Activated CD4-positive, alpha-beta T cell treated with anti-CD3 and anti-CD28 coated beads for 48 hours (primary cell): ENCODE measurements at places on chromosomes 16 and 17.

DNA sequence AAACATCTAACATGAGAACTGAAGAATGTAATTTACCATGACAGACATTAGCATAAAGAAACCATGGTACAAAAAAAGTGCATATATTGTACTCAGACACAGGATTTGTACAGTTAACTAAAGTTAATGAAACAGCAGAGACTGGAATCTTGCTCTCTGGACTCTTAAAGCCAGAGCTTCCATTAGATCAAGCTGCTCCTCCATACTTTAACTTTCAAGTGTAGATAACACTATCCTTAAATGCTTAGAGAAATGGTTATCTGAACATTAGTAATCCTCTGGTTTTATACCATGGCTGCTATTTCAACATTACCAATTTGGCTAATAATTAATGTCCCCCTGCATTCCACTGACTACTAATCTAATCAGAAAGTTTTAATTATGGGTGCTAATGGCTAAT lies 3.1 kb downstream of the NUDT21 start:
- DNase-seq = no peak

DNA sequence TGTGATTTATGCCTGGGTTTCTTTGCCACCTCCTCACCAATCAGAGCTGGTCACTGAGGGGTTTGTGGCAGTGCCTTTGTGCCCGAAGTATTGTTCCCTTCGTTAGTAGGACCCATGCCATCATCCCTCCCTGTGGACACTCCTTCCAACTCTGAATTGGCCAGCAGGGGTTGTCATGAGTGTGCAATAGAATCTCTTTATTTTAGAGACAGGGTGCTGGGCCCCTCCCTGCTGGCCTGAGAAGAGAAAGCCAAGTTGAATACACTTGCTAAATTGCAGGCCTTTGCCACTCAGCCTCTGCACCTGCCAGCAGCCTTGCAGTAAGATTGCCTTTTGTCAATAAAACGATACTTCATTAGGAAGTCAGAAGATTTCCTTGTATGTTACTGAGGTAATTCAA lies 40.7 kb upstream of the SLC12A3 start:
- no peak for DNase-seq

GRCh38 chr16:9092282-9092977 lies 986 bp downstream of the HAPSTR1 start:
- DNase-seq = peak; percentile 59

- DNase-seq = no peak
These were observed 19.3 kb downstream of the HSF5 start for GRCh38 chr17:58468944-58469343.

- no peak for DNase-seq
These were observed 3.8 kb downstream of the SULT1A2 start for GRCh38 chr16:28592979-28593553.

- DNase-seq = no peak
These were observed at the start of gene CCL11 for GRCh38 chr17:34285286-34285792. Gene CCL11, plus strand, starts transcription at chr17:34285742. Its CDS starts 67 bp downstream, at chr17:34285809.

DNA sequence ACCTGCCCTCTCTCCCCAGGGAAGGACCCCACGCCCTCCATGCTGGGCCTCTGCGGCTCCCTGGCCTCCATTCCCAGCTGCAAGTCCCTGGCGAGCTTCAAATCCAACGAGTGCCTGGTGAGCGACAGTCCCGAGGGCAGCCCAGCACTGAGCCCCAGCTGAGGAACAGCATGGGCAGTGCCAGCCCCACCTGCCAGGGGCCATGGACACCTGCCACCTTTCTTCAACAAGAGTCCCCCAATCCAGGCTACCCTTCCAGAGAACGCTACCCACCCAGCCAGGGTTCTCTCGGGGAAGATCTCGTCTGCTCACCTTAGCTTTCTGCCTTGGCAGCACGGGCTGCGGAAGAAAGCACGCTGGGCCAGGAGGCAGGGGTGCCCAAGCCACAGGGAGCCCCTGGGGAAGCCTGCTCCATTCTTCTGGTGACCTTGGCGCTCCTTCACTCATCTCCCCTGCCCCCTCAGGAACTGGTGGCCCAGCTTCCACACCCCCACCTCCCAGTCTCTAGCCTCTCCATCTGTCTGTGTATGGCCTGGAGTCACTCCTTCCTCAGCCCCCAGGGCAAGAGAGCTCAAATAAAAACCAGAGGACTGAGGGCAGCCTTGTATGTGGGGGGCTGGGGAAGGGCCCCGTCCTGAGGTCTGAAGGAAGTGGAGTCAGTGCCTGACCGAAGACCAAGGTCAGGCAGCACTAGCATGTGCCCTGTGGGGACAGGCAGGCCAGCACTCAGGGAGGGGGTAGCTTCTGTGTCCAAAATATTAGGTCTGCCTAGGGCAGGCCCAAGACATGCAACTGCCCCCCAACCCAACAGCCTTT lies 6.3 kb downstream of the SLC25A39 start:
- no peak for DNase-seq

- no peak for DNase-seq
These were observed 43.1 kb downstream of the ARSG start for GRCh38 chr17:68334393-68334792.

GRCh38 chr16:60771138-60771537 lies 1265.1 kb downstream of the CDH8 start:
- no peak for DNase-seq

- no peak for DNase-seq
These were observed 5.6 kb upstream of the CXCL16 start for GRCh38 chr17:4744999-4745969.

GRCh38 chr17:50169121-50169764 lies 3.4 kb downstream of the SGCA start:
- DNase-seq = peak; percentile 64

GRCh38 chr16:25176136-25176535 lies 40.6 kb upstream of the AQP8 start:
- no peak for DNase-seq

GRCh38 chr17:50565402-50566350 lies 5.2 kb downstream of the CACNA1G start:
- no peak for DNase-seq

GRCh38 chr17:49922095-49922494 lies 46.9 kb upstream of the DLX4 start:
- DNase-seq = no peak

DNA sequence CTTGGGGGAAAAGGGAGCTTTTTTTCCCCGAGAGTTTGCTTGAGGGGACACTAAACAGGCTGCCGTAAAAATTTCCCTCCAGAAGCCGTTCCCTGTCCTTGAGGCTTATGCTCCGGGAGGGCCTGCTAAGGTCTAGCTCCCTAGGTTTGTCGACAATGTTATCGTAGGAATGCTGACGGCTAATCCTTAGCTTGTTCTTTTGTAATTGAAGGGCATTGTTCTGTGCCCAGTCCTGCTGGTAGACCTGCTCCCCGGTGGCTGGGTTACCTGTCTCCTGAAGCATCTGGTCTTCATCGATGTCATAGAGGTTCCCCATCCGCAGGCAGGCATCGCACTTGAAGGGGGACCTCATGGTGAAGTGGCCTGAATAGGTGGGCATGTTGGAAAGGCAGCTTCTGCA lies 418.7 kb downstream of the GRIN2A start:
- DNase-seq = no peak

- no peak for DNase-seq
These were observed 399.1 kb upstream of the CDH5 start for GRCh38 chr16:65967376-65967775.

GRCh38 chr17:56653877-56654276 lies 60.4 kb downstream of the NOG start:
- peak; percentile 77 for DNase-seq

DNA sequence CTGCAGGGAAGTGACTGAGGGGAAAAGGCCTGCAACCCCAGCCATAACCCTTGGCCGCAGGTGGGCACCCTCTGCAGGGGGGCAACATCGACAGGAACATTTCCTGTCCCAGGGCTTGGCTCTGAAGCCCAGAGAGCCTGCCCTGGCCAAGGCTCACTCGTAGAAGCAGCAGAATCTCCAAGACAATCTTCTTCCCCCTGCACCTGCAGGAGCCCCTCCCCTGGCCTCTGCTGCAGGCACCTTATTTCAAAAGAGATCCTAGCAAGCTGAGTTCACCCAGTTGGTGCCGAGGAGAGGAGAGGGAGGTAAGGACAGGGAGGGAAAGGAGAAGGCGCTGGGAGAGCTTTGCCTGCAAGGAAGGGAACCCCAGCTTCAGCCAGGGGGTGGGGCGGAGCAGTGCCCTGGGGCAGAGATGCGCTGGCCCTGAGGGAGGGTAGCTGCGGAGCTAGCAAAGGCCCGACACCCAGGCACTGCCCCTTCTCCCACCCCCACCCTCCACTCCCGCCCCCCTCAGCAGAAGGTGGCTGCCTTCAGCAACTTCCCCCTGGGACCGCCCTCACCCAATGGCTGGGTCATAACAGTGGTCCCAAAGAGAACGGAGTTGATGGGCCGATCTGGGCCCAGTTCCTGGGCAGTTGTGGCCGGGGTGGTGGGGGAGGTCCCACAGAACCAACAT lies 104.3 kb upstream of the TNRC6C start:
- no peak for DNase-seq

DNA sequence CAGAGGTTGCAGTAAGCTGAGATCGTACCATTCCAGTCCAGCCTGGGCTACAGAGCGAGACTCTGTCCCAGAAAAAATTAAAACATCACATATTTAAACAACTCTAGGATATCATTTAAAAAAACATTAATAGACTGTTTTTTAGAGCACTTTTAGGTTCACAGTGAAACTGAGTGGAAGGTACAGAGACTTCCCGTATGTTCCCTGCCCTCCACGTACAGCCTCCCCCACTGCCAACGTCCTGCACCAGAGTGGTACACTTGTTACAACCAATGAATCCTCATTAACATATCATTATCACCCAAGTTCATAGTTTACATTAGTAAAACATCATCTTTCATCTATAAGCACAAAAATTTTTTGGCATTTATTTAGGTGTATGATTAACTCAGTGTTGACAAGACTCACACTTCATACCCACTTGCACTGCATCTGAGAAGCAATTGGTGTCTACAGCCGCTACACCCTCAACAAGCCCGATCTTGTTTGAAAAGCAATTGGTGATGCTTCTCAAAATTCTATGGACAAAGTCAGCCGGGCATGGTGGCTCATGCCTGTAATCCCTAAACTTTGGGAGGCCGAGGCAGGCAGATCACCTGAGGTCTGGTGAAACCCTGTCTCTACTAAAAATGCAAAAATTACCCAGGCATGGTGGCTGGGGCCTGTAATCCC lies 39.9 kb upstream of the STH start:
- no peak for DNase-seq

DNA sequence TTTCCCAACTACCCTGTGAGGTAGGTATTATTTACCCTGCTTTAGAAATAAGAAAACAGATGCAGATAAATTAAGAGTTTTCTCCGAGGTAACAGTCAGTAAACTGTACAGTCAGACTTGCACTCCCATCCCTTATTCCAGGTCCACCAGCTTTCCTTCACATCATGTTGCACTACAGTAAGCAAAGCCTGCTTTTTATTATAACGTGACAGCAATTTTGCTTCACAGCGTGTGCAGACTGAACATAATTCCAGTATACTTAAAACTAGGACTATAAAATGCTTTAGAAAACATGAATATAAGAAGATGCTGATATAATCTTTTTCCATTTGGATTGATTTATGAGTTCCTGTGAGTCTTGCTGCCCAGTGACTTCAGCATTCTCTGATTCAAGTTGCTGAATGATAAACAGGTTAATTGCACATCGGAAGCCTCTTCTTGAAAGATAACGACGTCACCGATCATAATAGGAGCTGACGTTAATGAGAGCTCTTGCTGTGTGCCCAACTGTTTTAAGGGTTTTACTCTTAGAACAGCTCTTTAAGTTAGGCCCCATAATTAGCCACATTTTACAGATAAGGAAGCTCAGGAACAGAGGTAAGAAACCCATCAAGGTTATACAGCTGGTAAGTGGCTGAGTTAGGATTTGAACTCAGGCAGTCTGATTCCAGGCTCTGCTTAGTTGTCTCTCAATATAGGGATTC lies 1.4 kb downstream of the LIG3 start:
- no peak for DNase-seq

DNA sequence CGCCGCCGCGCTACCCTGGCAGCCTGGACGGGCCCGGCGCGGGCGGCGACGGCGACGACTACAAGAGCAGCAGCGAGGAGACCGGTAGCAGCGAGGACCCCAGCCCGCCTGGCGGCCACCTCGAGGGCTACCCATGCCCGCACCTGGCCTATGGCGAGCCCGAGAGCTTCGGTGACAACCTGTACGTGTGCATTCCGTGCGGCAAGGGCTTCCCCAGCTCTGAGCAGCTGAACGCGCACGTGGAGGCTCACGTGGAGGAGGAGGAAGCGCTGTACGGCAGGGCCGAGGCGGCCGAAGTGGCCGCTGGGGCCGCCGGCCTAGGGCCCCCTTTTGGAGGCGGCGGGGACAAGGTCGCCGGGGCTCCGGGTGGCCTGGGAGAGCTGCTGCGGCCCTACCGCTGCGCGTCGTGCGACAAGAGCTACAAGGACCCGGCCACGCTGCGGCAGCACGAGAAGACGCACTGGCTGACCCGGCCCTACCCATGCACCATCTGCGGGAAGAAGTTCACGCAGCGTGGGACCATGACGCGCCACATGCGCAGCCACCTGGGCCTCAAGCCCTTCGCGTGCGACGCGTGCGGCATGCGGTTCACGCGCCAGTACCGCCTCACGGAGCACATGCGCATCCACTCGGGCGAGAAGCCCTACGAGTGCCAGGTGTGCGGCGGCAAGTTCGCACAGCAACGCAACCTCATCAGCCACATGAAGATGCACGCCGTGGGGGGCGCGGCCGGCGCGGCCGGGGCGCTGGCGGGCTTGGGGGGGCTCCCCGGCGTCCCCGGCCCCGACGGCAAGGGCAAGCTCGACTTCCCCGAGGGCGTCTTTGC lies 3.1 kb downstream of the HIC1 start:
- no peak for DNase-seq

GRCh38 chr17:2090210-2090641 lies 35.3 kb downstream of the HIC1 start:
- DNase-seq = peak; percentile 32
